ENCODE measurements at places on chromosomes 12 and 14. TPM values are rescaled to one million over a fixed set of nuclear protein-coding genes. Genes with fewer than 3 reads are reported as not detected.
A peak's percentile ranks its signal among the peaks of the same experiment; 100 is the strongest.

- DNase-seq, result no peak
Observed at GRCh38 chr12:39622306-39622705, 2.7 kb upstream of the ABCD2 start.

GRCh38 chr12:124386661-124387527, 92.0 kb downstream of the RFLNA start:
- no peak for DNase-seq

GRCh38 chr12:88604646-88605045, 24.4 kb upstream of the KITLG start:
- no peak for DNase-seq

DNA sequence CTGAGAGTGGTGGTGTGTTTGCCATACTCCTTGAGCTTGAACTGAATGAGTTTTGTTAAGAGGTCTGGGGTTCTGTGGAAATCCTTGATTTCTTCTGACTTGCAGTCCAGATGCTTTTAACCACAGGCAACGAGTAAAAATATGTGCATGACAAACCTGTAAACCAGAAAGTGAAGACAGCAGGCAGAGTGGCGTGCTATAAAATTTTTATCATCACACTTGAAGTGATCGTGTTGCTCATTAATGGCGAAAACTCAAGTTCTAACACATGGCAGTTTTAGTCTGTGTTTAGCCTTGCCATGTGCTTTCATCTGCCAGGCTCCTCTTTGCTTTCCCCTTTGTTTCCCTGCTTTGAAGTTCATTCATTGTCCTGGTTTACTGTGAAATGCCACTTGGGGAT, 28.0 kb downstream of the TXNRD1 start:
- DNase-seq, result no peak

GRCh38 chr12:25063873-25064628, 115.2 kb upstream of the BCAT1 start:
- no peak for DNase-seq

DNA sequence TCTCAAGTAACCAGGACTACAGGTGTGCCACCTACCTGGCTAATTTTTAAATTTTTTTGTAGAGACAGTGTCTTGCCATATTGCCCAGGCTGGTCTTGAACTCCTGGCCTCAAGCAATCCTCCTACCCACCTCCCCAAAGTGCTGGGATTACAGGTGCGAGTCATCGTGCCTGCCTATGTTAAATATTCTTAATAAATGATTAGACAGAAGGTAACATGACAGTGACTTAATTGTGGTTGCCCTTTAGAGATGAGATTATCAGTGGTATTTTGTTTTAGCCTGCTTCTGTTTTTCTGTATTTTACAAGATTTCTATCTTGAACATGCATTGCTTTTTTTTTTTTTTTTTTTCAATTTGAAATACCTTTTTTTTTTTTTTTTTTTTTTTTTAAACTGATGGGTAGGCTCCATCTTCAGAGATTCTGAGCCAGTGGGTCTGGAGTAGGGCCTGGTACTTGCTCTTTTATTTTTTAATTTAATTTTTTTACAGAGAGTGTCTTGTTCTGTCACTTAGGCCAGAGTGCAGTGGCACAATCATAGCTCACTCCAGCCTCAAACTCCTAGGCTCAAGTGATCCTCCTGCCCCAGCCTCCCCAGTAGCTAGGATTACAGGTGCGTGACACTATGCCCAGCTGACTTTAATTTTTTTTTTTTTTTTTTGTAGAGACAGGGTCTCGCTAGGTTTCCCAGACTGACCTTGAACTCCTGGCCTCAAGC, 88.4 kb downstream of the BORCS5 start:
- no peak for DNase-seq

- no peak for DNase-seq
Observed at GRCh38 chr12:42444192-42444943, 118.4 kb downstream of the PPHLN1 start.

- no peak for DNase-seq
Observed at GRCh38 chr14:98189511-98189910, 1082.5 kb downstream of the BCL11B start.

- DNase-seq, result no peak
Observed at GRCh38 chr12:48536602-48537001, 11.2 kb downstream of the OR8S1 start.

GRCh38 chr12:85301051-85301450, 21.0 kb downstream of the ALX1 start:
- DNase-seq, result no peak

GRCh38 chr12:79326663-79327062, 364.1 kb downstream of the PAWR start:
- DNase-seq, result no peak

DNA sequence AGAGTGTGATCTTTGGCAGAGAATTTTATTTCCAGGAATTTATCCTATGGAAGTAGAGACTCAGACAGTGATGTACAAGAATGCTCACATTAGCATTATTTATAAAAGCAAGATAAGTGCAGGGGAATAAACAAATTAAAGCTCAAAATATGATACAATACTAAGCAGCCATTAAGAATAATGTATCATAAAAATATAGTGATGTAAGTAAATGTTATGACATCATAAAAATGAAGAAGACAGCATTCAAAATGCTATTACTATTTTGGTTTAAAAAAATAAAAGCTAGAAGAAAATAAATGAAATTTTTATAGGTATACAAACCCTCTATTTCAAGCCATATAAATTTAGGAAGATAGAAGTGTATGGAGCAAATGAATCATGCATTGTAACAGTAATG, 17.1 kb downstream of the PLCZ1 start:
- DNase-seq, result no peak

DNA sequence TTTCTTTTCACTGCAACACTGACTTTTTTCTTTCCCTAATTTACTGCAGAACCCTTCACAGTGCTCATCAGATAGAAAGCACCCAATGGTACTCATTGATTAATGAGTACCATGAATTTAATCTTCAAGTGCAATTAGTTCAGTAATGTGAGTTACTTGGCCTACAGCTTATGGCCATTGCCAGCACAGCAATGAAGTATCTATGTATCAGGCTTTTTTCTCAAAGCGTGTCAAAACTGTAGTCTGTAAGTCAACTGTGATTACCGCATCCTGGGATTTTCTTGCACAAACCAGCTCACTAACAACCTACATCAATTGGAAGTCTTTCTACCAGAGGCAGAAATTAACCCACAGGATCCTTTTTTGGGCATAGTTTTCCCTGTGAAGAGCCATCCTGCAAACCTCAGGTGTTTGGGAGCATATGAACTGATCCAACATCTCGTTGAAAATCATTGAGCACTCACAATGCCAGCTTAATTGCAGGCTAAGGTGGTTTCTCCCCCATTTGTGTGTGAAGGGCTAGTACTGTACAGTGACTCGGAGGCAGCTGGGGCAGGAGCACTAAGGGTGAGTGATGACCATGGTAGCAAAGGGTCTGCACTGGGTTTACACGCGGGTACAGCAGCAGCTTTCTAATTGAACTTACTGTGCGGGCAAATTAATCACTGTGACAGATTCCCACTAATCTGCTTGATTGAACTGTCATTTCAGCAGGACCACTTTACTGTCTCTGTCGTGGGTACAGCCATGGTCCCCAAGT, 619.3 kb downstream of the SNAPC1 start:
- DNase-seq, result no peak

DNA sequence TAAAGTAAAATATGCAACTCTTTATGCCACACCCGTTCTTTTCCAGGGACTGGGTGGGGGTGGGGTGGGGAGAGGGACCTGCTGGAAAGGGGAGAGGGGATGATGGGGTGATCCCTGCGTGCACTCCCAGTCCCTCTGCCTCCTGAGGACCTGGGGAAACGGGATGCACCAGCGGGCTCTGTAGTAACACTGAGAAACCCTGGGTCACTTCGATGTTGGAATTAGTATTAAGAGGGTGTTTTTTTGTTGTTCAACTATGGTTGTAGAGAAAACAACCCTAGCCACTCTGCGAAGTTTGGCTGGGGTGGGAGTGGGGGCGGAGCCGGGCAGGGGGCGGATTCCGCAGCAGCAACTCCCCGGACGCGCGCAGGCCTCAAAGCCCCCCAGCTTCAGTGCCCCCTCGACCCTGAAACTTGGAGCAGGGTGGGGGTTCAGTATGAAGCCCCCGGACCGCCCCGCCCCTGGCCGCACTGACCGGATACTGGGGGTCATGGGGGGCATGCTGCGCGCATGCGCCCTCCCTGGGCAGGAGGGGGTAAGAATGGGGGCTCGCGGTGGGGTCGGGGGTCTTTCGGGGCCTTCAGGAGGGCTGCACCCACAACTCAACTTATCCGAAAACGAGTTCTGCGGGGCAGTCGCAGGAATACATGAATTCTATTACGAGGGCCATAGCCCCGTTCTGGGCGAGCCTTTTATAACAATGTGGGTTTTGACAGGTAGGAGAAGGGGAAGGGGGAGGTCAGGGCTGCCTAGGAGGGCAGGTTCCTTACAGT, 1.3 kb upstream of the ARHGEF25 start:
- no peak for DNase-seq

DNA sequence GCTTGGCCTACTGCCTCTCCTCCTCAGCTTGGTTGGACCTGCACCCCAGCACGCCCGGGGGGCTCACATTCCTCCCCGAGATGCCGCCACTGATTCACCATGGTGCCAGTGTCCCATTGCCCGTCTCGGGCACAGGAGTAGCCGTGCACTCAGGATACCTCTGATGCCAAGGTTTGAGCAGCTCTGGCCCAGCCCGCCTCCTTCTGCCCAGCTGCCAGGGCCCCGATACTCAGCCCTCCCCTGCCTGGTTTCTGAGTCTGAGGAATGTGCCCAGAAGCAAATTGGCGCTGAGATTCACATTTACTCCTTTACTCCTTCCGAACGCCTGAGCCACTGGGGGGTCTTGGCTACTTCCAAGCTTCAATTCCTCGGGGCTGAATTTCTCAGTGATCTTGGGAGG, 63.5 kb downstream of the NINJ2 start:
- DNase-seq, result no peak

DNA sequence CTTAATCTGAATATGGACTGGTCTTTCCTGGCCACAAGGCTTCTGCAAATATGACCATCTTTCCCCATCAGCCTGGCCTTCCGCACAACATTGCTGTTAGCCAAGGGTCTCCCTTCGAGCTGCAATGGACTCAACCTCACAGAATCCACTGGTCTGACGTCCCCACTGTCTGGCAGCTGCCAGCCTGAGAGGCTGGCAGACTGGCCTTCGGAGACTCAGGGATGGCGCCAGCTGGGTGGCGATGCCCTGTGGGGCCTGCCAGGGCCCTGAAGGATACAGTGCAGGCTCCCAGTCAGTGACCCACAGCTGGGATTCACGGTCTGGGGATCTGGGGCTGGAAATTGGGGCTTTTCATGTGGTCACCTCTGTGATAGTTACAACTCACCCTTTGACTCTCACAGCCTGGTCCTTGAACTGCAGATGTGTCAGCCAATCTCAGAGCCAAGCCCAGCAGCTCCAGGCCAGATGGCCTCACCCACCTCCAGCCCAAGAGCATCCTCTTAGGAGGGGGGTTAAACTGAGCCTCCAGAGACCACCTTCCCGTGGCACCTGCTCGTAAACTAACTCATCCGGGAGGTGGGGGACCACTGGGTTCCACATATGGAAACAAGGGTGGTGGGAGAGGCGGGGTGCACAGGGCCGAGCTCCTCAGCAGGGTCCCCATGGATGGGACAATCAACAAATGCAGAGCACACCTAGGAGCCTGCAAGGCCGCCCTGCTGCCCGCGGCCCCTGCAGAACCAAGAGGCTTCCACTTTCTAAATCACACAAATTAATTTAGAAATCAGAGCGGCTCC, 21.1 kb upstream of the C14orf180 start:
- DNase-seq, result no peak

DNA sequence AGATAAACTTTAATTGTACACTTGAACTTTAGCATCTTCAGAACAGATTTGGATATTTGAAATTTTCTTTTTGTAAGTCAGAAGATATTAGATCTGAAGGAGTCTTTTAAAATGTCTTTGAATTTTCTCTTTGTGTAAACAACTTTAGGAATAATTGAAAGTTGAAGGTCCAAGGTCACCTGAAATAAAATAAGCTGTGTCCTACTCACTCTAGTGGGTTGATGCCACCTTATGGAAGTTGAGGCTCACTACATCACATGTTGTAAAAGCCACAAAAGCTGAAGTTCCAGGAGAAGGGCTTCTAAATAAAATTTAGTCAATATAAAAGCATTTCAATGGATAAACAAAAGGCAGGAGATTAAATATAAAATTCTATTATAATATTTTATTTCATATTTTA, 122.0 kb upstream of the ATXN7L3B start:
- DNase-seq, result no peak

- DNase-seq, result no peak
Observed at GRCh38 chr12:113186033-113186365, 478 bp downstream of the RITA1 start.

DNA sequence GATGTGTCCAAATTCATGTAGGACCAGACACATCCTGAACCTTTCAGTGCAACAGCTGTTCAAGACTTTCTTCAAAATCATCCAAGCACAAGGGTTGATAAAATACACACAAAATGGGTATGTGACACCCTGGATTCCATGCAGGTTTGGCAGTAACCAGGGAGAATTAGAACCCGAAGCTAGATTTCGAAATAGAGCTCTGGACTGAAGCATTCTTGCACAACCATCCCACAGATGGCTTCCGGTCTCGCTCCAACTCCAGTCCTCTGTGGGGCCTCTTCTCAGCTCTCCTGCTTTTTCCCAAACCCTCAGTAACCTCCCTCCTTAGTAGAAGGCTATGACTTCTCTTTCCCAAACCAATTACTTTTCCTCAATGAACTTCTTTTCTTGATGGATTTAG, 171.3 kb downstream of the TTC7B start:
- no peak for DNase-seq

DNA sequence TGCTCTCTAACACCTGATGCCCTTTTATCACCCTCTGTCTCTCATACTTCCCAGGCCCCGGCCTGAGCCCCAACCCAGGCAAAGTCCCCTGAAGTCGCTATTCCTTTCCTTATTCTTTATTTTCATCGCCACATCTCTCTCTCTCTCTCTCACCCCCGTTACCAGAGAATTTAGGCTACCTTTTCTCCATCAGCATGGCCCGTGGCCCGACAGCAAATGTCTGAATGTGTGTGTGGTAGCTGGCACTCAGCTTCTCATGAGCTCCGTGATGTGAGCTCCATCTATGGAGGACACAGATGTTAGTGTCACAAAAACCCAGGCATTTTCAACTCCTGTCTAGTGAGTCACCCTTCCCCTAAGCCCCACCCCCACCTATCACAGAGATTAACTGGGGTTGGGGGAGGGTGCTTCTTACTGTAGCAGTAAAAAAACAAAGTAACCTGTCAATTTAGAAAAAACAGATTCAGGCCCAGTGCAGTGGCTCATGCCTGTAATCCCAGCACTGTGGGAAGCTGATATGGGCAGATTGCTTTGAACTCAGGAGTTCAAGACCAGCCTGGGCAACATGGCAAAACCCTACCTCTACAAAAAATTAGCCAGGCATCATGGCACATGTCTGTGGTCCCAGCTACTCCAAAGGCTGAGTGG, 53.8 kb downstream of the VCPKMT start:
- peak; percentile 64 for DNase-seq

- no peak for DNase-seq
Observed at GRCh38 chr12:70721656-70722357, 84.6 kb upstream of the PTPRB start.

Gene GSG1
- not detected for total RNA-seq

Gene GPRC5D
- not detected for total RNA-seq

Gene ANG
- 49.2 TPM for total RNA-seq

Gene HHIPL1
- total RNA-seq, result 0.31 TPM

Gene KCNK13
- total RNA-seq, result 0.15 TPM

Gene KRT85
- total RNA-seq, result not detected

Gene ADSS1
- total RNA-seq, result 4.4 TPM

Data from left colon (tissue), 2 donors.